Naive thymus-derived CD8-positive, alpha-beta T cell (primary cell): ENCODE measurements at places on chromosomes 2 and 18. TPM values are rescaled to one million over a fixed set of nuclear protein-coding genes. Genes with fewer than 3 reads are reported as not detected.

Gene PDE6D
- polyA plus RNA-seq: 51.4 TPM

Gene GREB1
- polyA plus RNA-seq: 0.41 TPM

DNA sequence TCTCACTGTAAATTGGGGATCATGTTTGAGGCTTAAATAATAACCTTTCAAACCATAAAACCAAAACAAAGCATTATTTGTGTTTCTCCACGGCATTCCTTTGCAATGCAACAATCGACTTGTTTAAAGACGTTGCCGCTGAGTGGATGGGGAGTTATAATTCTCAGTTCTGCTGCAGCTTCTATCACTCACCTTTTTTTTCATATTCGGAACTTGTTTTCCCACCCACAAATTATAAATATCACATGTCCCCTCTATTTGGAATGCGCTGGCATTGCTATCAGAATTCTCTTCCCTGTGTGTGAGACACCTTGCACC lies 372.8 kb upstream of the SMIM21 start:
- DNase-seq: no peak

DNA sequence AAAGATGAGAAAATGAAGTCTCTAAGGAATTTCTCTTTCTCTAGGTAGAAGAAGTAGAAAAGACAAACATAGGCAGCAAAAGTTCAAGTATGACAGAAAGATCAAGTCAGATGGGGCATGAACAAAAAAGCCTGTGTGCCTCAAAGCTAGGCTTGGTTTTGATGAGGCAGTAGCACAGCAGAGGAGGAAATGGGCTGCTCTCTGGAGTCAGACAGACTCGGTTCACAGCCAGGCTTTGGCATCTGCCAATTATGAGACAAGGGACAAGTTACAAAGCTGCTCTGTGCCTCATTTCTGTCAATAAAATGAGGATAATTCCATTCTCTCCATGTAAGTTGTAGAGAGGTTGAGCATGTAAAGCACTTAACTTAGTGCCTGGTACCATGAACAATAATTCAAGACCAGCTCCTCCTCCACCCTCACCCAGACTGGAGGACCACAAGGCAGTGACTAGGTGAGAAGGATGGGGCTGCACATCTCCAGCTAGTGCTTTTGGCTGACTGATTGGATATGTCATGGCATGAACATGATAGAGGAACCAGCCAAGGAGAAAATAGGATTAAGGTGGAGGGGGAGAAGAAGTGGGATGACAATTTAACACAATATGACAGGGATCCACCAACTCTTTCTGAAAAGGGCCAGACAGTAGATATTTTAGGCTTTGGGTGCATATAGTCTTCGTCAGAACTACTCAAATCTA lies 84.6 kb downstream of the TMEM163 start:
- no peak for DNase-seq

DNA sequence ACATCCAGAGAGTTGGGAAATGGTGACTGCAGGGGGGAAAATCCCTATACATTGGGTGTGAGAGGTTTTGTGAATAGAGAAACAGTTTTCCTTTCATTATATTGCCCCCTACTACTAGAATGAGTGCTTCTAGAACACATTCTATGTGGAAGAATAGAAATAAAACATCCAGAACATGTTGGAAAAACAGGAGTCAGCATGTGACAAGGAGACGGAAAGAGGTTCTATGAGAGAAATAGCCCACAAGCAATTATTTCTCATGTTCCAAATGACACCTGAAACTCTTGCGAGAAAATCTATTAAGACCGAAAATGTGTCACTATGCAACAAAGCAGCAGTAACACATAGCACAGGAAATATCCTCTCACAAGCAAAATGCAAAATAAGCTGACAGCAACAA lies 202.7 kb upstream of the SPOPL start:
- DNase-seq: no peak

GRCh38 chr2:144596073-144596871 lies 76.4 kb upstream of the ZEB2 start:
- no peak for DNase-seq

GRCh38 chr2:106142683-106143082 lies 51.4 kb downstream of the UXS1 start:
- no peak for DNase-seq
